ENCODE measurements at places on chromosomes 7 and 10.
A peak's percentile ranks its signal among the peaks of the same experiment; 100 is the strongest.

DNA sequence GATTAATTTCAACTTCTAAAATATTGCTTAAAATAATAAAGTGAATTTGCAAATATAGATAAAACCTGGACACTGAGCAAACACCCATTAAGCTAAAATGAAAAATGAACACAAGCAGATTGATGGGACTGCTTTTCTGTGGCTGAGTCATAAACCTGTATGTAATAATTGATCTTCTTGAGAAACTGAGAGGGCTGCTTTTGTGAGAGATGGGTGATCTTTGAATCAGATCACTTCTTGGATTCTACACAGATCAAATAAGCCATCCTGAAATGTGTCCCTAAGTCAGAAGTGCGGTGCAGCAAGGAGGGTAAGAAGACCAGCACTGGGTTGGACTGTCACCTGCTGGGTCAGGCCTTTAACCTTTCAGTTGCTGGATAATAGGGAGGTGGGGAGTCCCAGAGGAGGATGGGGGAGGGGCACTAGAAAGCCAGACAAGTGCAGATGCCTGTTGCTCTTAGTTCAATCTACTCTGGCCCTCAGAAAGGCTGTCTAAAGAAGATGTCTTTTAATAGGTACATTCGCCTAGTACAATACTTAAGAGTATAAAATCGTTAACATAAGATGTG, 178.2 kb upstream of the NAMPT start:
- DNase-seq = no peak

- DNase-seq = no peak
These were observed 67.6 kb downstream of the FAM53B start for GRCh38 chr10:124676416-124677062.

DNA sequence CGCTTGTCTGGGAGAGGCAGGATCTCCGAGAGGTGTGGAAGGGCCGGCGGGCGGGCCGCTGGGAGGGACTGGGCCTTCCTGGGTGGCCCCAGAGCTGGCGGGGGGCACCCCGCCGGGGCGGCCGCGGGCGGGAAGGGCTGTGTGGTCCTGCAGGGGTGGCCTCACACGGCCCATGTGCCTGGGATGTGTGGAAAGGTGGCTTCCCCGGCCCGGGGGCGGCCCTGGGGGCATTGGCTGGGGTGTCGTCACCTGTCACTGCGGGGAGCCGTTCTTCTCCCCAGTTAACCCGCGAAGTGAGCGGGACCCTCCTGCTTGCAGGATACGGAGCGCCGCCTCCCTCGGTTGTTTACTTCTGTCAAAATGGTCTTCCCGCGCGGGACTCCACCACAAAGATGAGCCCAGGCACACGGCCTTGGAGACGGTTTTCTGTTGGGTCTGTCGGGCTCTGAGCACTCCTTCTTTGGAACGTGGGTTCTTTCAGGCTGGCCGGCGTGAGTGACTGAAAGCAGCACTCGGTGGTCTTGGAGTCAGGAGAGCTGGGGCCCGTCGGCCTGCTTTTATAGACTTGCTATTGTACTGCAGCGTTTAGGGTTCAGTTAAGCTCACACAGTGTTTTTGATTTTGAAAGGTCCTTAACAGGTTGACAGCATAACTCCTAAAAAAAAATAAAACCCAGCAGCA, 700 bp downstream of the SMC3 start:
- peak; percentile 42 for DNase-seq

GRCh38 chr10:67794909-67795460, 43.0 kb downstream of the DNAJC12 start:
- no peak for DNase-seq

DNA sequence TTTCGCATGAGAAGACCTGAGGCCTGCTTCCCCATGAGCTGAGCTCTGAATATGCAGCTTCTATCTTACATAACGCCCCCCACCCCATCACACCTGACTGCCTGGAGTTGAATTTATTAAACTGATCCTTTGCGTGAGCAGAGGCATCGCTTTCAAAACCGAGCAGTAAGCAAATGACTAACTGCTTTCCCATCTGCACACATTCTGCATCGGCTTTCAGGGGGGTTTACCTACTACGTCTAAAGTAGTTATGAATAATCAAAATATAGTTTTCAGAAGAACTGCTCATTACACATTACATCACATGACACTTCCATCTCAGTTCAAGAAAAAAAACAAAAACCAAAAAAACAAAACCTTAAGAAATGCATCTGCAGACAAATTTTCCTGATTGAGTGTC, 54.7 kb upstream of the EGR2 start:
- DNase-seq = no peak

GRCh38 chr10:131862548-131862947, 38.3 kb upstream of the PPP2R2D start:
- DNase-seq = no peak

GRCh38 chr7:14747701-14748100, 154.8 kb downstream of the DGKB start:
- no peak for DNase-seq

GRCh38 chr10:11257440-11258090, 239.9 kb downstream of the CELF2 start:
- DNase-seq = no peak

DNA sequence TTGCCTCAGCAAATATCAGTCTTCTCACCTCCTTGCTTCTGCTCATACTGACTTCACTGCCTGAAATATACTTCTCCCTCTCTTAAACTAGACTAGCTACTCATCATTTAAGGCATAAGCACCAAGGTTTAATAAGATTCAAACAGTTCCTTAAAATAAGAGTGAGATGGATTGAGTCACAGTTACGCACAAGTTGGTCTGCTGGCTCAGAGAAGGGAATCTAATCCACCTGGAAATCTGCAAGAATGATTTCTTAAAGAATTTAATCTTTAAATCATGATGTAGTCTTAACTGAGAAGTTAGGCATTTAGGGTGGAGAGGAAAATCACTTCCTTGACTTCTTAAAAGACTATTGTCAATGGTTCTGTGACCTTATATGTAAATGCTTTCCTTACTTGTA, 56.2 kb upstream of the TMEM140 start:
- DNase-seq = no peak

- no peak for DNase-seq
These were observed 6.2 kb upstream of the PSTK start for GRCh38 chr10:122974023-122974422.

- DNase-seq = no peak
These were observed 4.0 kb upstream of the ADIRF start for GRCh38 chr10:86964061-86964846.

DNA sequence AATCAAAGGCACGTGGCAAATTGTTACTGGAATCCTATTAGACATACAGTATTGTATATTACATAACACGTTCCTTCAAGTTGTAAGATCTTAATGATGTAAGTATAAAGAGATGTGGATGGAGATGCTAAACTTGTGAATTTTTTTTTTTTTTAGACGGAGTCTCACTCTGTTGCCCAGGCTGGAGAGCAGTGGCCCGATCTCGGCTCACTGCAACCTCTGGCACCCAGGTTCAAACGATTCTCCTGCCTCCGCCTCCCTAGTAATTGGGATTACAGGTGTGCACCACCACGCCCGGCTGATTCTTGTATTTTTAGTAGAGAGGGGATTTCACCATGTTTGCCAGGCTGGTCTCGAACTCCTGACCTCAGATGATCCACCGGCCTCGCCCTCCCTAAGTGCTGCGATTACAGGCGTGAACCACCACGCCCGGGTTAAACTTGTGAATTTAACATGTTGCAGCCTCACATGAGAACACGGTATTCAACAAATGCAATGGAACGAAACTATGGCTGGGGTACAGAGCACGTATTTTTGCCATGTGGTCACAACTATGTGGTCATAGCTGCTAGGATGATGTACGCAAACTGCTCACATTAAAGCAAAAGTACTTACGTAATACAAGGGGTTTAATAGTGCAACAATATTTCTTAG, 818 bp upstream of the SUPV3L1 start:
- DNase-seq = no peak

DNA sequence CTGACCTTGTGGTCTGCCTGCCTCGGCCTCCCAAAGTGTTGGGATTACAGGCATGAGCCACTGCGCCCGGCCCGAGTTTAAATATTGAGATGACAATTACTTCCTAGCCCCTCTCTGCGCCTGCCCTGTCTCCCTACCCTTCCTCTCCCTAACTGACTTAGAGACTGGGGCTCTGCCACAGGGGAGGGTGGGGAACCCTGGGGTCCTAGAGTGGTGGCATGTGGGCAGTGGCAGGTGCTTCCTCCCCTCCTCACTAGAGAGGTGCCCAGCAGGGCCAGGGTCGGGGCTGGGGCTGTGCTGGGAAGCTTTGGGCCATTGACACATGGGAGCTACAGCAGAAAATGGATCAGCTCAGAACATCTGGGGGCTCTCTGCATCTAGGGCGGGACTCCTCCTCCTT, 7.0 kb upstream of the ACHE start:
- no peak for DNase-seq

DNA sequence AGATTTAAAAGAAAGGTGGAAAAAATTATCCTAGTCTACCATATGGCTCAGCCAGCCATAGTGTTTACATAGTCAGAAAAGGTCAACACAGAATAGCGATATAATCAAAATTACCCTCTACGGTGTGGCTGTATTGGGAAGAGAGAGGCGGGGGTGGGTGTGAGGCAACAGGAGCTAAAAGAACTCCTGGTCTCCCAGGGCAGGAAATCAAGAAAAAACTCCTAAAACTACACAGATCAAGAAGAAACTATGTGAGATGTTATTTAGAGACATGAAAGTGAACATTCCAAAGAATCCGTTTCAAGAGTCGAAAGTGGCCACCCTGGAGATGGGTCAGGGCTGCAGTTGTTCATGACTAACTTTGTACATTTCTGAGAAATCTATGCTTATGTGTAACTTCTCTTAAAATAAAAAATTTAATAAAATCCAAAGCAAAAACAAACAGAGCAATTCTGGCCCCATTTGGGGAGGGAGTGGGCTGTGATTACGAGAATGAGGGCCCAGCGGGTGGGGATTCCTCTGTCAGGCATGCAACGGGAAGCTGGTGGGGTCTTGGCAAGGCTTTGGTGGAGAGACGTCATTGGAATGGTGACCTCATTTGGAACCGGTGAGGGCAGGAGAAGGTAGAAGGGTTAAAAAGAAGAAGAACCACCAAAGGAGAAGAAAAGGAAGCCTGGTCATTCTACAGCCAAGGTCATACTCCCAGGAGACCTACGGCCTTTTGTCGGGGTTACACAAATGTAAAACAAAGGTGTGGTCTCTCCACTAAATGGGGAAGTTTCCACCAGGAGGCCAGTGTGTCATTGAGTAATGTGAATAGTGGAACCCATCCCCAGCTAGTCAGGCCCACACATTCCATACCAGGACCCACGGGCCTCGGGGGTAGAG, 71.2 kb upstream of the DUSP5 start:
- DNase-seq = no peak

GRCh38 chr7:5291301-5291700, 8.6 kb downstream of the SLC29A4 start:
- no peak for DNase-seq

GRCh38 chr7:140000666-140001268, 62.0 kb downstream of the PARP12 start:
- DNase-seq = no peak

GRCh38 chr10:19713159-19713558, 103.1 kb upstream of the PLXDC2 start:
- no peak for DNase-seq

DNA sequence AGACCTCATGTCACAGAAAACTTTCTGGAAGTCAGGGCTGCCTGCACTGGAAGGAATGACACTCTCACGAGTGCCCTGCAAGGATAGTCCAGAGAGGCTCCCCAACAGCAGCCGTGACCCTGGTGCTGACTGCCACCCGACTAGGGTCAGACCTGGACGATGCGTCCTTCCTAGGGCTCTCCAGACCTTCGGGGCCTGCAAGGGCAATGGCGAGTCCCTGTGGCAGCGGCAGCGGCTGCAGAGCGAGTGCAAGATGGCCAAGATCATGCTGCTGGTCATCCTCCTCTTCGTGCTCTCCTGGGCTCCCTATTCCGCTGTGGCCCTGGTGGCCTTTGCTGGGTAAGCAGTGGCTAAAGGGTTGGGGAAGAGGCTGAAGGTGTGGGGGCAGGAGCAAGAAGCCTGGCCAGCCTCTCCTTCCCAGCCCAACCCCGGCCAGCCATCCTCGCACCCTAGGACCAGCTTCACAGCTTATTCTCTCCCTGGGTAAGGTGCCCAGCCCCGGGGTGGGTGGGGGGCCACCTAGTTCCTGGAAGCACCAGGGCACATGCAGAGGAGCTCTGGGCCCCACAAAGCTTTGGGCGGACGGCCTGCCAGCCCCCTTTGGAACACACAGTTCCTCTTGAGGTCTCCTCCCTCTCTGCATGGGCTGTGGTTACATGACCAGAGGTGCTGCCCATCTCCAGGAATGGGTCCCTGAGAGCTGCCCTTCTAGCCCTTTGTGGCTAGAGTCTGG, 5.5 kb downstream of the OPN4 start:
- no peak for DNase-seq
